ENCODE measurements at places on chromosomes 13 and 19. TPM values are rescaled to one million over a fixed set of nuclear protein-coding genes. Genes with fewer than 3 reads are reported as not detected.
A peak's percentile ranks its signal among the peaks of the same experiment; 100 is the strongest.

The S1PR5 gene
- total RNA-seq: not detected

DNA sequence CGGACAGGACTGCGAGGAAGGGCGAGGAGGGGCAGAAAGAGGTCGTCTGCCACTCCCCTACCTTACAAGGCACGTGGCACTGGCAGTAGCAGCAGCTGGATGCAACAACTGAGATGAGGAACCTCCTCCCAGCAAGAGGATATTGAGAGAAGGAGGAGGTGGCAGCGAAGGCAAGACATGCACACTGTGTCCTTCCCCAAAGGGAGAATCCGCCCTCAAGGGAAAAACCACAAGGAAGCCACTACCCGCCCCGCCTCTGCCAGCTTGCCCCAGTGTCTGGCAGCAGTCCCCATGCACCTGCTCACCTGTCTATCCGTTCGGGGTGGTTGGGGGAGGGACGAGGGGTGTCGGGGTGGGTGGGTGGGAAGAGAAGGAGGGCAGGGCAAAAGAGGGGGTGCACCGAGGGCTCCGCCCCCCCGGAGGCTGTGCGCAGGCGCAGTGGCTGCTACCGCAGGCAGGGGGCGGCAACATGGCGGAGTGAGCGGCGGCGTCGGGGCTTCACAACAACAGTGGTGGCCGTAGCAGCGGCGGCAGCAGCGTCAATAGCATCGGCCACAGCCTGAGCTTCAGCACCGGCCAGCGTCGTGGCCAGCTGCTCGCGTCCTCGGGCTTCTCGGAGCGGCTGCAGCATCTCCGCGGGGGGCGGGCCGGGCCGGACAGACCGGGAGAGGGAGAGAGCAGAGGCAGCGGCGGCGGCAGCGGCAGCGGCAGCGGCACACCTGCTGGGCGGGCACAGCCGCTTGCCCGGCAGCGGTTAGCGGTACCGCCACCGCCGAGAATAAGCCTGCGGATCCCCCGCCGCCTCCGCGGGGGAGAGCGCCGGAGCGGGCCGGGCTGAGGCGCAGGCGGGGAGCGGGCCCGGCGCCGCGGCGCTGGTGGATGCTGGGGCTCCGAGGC is at the start of gene NBEA:
TSS of gene NBEA (plus strand) at position 436 of the 897 bp plus-strand sequence. CDS start 551 bp downstream, outside the sequence.
- DNase-seq: peak; percentile 87

GRCh38 chr13:40458720-40458990 is 207.8 kb downstream of the FOXO1 start:
- DNase-seq: no peak

DNA sequence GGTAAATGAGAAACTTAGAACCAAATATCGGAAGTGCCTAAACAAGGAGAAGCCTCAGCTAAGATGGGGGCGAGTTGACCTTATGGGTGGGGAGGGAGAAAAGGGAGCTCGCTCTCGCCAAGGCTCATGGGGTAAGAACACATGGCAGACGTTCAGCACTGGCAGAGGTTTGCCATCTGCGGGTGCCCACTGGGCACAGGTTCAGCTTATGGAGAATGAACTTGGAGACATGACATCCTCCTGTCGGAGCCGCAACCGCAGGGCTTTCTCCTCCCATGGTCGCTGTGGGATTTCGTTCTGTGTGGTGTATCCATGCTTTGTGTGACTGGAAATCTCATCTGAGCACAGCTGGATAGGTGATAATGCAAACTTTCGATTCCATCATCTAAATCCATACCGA is 36.1 kb upstream of the PEPD start:
- DNase-seq: no peak

The ZNF610 gene
- total RNA-seq: 24.8 TPM

The FPR2 gene
- not detected for total RNA-seq

The MADCAM1 gene
- 1.0 TPM for total RNA-seq

- no peak for DNase-seq
Observed at GRCh38 chr19:17560205-17560595, 4.8 kb downstream of the COLGALT1 start.

GRCh38 chr19:1355568-1356507 is 27.9 kb upstream of the NDUFS7 start:
- no peak for DNase-seq

DNA sequence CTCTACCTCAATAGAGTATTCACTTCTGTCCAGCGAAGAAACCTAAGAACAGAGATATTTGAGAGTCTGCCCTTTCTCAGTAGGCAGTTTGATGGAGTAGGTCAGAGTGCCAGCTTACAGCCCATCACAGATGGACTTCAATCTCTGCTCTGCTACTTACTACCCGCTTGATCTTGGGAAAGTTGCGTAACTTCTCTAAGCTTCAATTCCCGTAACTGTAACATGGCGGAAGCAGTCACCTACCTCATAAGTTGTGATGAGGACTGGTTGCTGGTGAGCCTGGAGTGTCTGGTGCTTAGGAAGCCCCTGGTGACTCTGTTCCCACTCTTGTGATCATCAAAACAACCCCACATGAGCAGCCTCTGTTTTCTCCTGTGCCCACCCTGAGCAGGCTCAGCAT is 31.0 kb downstream of the AMER2 start:
- DNase-seq: no peak

The ANO8 gene
- 45.2 TPM for total RNA-seq

The ADM5 gene
- total RNA-seq: 7.7 TPM

The OR7G2 gene
- not detected for total RNA-seq

GRCh38 chr19:49339301-49340068 is 4.3 kb downstream of the CD37 start:
- DNase-seq: peak; percentile 44

The ZNF665 gene
- total RNA-seq: 8.5 TPM

DNA sequence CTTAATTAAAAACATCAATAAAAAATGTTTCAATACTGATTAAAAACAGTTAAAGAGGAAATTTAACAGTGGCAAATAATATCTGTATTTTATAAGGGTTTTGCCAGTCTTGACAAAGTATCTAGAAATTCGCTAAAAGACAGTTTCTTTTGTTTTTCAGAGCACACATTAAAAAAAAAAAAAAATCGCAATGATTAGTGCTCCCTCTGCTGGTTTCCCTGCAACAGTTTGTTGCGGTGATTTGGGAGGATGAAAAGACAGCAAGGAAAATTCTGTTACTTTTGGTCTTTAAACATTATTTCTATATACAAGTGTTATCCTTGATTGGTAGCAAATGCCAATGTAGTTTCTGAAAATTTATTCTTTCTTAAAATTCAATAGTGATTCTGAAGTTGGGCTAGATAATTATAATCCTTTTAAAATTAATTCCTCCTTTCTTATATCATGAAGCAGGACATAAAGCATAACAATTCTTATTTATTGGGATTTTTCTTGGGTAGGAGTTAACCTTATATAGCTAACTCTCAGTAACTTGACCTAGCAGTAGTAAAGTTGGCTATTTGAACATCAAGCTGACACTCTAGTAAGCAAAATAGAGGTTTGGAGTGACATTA is 23.1 kb upstream of the SPRY2 start:
- DNase-seq: no peak

The ATP4A gene
- total RNA-seq: not detected

DNA sequence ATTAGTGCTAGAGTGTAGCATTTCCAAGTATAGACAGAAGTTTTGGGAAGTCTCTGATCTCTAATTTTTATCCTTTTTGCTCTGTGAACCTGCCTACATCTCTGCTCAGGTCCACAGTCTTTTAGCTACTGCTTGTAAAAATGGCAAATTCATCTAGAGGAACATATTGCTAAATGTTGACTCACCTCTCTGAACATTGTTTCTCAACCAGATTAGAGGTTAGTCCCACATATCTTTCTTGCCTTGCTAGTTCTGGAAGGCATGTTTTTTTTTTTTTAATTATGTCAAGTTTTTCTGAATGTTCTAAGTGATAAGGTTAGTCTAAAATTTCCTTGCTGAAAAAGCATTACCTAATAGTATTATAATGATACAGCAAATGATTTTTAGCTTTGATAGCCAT is 2889.6 kb upstream of the PCDH20 start:
- DNase-seq: no peak

The GJB6 gene
- total RNA-seq: 3.1 TPM

- no peak for DNase-seq
Observed at GRCh38 chr19:5038631-5039271, 69.8 kb downstream of the KDM4B start.

The IGFL1 gene
- not detected for total RNA-seq

- DNase-seq: no peak
Observed at GRCh38 chr19:33938821-33939220, 142.2 kb downstream of the KCTD15 start.

The FGF22 gene
- total RNA-seq: 0.43 TPM

GRCh38 chr19:38551450-38551813 is 66.3 kb downstream of the MAP4K1 start:
- DNase-seq: no peak

The SOX1 gene
- 0.51 TPM for total RNA-seq

DNA sequence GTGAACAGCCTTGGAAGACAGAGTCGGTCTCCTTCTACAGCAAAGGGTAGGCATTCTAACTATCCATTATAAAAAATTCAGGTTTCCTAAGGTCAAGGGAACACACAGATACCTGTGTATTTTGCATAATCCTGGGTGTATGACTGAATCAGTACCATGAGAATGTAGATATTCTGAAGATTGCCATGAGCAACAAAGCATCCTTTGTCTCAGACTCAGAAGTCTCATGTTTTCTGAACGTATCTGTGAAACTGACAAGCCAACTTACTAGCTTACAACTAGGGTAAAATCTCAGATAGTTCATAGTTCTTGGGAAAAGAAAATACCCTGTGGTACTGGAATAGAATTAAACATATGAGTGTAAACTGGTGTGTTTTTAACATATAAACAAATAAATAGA is 6.5 kb downstream of the ZNF566 start:
- no peak for DNase-seq

- DNase-seq: no peak
Observed at GRCh38 chr19:5463959-5464358, 8.7 kb downstream of the ZNRF4 start.

- no peak for DNase-seq
Observed at GRCh38 chr13:73618275-73618865, 515.8 kb downstream of the KLF12 start.

GRCh38 chr13:110882972-110883371 is 31.9 kb downstream of the ANKRD10 start:
- DNase-seq: no peak

- no peak for DNase-seq
Observed at GRCh38 chr19:10105509-10106099, 558 bp upstream of the PPAN start.

DNA sequence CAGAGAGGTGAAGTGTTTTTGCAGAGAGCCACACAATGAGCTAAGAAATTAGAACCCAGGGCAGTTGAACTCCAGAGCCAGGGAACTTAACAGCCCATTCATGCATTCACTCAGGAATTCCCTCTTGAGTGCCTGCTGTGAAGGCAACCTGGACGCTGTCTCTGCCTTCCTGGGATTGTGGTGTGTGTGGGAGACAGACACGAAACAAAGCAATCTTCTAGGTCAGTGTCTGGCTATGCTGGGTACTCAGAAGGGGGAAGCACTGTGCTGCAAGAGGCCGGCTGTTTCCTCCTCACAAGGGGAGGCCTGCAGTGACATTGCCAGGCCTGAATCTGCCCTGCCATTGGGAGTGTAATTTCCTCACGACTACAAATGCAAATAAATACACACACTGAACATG is 9.7 kb downstream of the BCKDHA start:
- no peak for DNase-seq

The CKM gene
- total RNA-seq: not detected

The APC2 gene
- 5.8 TPM for total RNA-seq

GRCh38 chr19:45249261-45250033 is 1.6 kb upstream of the MARK4 start:
- DNase-seq: no peak

- DNase-seq: no peak
Observed at GRCh38 chr13:47067306-47067705, 170.5 kb upstream of the HTR2A start.

DNA sequence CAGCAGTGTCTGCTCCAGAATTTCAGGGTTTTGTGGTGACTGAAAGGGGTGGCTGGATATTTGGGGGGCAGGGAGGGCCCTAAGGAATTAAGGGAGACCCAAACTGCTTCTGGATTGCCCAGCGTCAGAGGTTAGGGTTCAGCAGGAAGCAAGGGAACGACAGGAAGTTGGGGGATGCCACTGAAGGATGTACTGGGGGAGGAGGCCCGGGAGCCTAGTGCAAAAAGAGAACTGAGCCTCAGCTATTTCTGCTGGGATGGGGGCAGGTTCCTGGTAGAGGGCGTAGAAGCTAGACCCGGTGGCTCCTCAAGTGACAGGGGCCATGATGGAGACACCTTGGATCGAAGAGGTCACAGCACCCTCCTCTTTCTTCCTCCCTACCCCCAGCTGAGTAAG is 1.1 kb downstream of the CYP2S1 start:
- DNase-seq: no peak

DNA sequence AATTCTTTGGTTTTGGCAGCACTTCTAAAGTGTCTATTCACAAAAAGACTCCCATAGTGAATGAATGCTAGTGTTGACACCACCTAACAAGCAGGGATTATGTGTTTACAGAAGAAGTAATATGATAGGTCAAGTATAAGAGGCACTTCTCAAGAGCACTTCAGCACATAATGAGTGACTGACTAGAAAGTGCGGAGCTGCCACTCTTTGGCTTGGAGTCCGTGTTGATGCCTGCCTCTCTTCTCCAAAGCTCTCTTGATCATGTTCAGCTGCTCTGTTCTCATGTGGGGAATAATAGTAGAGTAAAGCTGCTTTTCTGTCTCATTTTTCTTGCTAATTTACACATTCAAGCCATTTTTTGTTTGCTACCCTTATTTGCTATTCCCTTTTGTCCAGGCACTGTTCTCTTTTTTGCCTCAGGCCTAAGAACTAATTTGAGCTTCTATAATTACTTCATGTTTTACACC is 22.7 kb upstream of the MAB21L1 start:
- DNase-seq: no peak

The SGCG gene
- total RNA-seq: not detected

DNA sequence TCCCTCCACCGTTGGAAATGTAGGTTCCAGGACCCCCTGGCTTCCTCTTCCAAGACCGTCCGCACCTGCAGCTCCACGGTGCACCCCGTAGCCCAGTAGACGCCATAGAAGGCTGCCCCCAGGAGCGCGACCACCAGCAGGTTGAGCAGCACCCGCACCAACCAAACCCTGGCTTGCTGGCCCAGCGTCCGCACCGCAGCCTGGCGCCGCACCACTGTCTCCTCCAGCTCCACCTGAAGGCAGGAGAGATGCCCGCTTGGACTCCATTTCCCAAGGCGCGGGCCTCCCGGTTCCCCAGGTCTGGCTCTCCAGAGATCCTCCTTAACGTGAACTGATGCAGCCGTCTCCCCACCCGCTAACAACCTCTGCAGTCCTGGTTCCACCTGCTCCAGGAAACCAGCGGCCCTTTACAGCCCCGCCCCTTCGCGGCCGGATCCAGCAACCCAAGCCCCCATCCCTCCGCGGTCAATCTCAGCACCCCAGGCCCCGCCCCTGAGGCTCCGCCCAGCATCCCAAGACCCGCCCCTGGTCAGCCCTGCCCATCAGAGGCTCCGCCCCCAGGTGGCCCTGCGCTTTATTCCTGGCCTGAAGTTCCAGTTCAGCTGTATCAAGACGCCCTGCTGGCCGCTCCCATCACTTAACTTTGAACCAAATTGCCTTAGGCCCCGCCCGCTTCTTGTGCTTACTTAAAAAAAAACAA is 5.0 kb upstream of the LENG1 start:
- peak; percentile 49 for DNase-seq

The FCAR gene
- not detected for total RNA-seq

The MYO9B gene
- total RNA-seq: 79.7 TPM
